ENCODE measurements at places on chromosomes 4 and X. TPM values are rescaled to one million over a fixed set of nuclear protein-coding genes. Genes with fewer than 3 reads are reported as not detected.

The SPANXC gene
- not detected for total RNA-seq

The NLGN4X gene
- 3.6 TPM for total RNA-seq

The MAGEC2 gene
- not detected for total RNA-seq

The FMR1NB gene
- not detected for total RNA-seq

The CCNA2 gene
- total RNA-seq, result 0.29 TPM

The IL21 gene
- total RNA-seq, result not detected

The SPOCK3 gene
- 1.1 TPM for total RNA-seq

The AGA gene
- 10.0 TPM for total RNA-seq

The CD38 gene
- total RNA-seq, result 12.4 TPM

The SOX3 gene
- total RNA-seq, result not detected
